CD8-positive, alpha-beta memory T cell (primary cell): ENCODE measurements at places on chromosomes 16 and 17. TPM values are rescaled to one million over a fixed set of nuclear protein-coding genes. Genes with fewer than 3 reads are reported as not detected.

DNA sequence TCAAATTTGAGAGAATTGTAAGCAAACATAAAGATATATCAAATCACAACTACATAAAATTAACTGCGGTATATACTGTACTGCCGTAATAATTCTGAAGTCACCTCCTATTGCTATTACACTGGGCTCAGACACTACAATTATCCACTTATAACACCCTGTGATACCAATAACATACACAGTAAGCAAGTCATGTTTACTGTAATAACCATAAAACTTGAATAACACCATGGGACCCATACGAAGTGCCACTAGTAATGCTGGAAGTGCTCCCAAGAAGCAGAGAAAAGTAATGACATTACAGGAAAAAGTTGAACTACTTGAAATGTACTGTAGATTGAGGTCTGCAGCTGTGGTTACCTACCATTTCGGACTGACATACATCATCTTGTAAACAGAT lies 24.0 kb downstream of the CMC2 start:
- DNase-seq = no peak

- DNase-seq = no peak
Measured at GRCh38 chr17:7307686-7308624, 527 bp downstream of the EIF5A start.

DNA sequence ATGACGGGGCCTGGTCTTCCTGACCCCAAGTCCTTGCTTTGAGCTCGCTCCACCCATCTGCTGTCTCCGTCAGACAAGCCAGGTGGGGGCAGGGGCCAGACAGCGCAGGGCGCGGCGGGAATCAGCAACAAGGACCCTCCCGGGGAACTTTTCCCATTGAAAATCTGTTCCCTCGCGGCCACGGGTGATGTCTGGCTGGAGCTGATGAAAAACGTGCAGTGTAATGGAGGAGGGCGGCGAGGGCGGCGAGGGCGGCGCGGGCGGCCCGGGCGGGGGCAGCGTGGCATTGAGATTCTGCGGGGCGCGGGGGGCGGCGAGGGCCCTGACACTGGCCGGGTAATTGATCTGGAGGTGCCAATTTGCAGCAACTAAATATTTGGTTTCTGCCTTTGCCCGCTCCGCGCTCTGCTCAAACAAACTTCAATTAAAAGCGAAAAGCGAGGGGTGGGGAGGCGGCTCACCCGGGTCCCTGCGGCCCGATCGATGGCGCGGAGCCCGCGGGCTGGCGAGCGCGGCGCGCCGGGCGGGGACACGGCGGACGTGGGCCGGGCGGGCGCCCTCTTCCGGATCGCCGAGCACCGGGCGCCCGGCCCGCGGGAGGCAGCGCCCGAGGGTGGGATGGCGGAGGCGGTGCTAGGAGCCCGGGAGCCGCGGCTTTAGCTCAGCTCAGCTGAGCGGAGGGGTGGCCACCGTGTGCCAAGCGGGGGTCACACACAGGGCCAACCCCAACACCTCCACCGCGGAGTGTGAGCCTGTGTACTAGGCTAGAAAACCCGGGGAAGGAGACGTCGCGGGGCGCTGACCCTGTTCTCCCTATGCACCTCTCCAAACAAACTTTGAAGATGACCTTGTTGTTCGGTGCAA lies 32.4 kb downstream of the DCAKD start:
- peak; percentile 21 for DNase-seq

DNA sequence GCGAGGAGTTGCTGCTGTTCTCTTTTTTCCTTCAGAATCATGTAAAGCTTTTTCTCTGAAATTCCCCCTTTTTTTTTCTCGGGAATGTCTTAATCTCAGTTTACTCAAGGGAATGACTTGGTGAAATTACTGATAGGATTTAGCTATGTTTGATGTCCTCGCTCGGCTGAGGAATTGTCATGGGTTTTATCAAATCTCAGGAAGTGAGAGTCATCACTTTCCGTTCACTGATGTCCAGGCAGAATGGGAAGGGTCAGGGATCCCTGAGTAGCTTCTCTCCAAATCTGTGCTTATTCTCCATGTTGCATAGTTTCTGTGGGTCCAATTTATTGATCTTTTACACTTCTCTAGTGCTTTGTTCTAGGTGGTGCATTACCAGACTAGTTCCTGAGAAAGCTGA lies 6.3 kb downstream of the IGSF6 start:
- no peak for DNase-seq

GRCh38 chr17:17164156-17164555 lies 42.0 kb downstream of the PLD6 start:
- DNase-seq = no peak

- DNase-seq = no peak
Measured at GRCh38 chr16:27258241-27258734, 10.3 kb downstream of the NSMCE1 start.

GRCh38 chr16:17343028-17343427 lies 127.7 kb downstream of the XYLT1 start:
- peak; percentile 75 for DNase-seq

DNA sequence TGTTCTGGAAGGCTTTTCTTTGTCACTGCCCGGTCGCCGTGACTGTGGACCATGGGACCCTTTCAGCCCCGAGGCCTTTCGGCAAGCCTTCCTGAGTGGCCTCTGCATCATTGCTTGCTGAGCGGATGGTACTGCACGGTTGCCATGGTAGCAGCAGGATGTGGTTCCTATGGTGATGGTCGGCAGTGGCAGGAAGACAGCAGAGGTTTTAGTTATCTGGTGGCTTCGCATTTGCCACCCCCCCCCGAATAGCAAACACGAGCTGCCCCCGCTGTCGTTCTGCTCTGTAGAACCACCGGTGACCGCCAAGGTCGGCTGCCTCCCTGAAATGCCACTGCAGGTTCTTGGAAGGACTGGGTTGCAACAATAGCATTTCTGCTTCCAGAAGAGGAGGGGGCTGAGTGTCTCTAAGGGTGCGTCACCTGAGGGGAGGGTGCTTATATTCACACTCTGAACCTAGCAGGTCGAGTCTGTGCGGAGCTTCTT lies 76.6 kb downstream of the CMIP start:
- peak; percentile 95 for DNase-seq

DNA sequence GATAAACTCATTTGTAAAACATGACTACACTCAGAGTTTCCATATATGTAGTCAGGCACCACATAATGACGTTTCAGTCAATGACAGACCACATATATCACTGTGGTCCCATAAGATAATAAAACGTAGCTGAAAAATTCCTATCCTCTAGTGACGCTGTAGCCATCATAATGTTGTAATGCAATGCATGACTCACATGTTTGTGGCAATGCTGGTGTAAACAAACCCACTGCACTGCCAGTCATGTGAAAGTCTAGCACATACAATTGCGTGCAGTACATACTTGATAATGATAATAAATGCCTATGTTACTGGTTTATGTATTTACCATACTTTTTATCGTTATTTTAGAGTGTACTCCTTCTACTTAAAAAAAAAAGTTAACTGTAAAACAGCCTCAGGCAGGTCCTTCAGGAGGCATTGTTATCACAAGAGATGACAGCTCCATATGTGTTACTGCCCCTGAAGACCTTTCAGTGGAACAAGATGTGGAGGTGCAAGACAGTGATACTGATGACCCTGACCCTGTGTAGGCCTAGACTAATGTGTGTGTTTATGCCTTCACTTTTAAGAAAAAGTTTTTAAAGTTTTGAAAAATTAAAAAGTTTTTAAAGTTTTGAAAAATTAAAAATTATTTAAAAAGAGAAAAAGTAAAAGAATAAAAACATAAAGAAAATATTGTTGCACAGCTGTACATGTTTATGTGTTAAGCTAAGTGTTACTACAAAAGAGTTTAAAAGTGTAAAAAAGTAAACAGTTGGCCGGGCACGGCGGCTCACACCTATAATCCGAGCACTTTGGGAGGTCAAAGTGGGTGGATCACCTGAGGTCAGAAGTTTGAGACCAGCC lies 9.0 kb downstream of the STAT5B start:
- DNase-seq = peak; percentile 38

- DNase-seq = no peak
Measured at GRCh38 chr17:64164596-64165285, 34.8 kb upstream of the ERN1 start.

DNA sequence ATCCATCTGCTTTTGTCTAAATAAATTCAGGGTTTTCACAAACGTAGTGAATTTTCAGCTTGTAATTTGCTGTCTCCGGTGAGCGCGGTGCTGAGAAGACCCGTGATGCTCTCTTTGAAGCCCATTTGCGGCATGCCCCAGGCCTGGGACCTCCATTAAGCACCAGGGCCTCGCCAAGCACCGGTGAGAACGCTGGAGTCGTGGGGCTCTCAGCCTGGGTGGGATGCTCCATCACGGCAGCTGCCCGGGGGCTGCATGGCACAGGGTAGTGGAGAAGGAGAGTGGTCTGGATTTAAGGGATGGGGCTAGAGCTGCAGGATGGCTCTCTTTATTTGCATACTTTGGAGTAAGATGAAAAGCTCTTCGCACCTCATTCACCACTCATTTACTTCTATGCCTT lies 248.7 kb downstream of the ABCC12 start:
- no peak for DNase-seq

DNA sequence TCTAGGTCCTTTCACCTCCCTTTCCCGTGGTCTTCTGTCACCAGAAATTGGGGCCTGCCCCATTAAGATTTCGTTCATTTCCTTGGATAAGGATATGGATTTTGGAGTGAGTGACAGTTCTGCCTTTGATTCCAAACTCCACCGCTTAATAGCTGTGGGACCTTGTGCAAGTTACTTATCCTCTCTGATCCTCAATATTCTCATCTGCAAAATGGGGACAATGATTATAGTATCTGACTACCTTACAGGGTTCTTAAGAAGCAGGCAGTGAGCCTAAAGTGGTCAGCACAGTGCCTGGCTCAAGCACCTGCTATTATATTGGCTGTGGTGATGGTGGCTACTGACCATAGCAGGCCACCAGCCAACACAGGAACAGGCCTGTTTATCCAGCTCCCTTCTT lies 15.6 kb downstream of the TBKBP1 start:
- no peak for DNase-seq

DNA sequence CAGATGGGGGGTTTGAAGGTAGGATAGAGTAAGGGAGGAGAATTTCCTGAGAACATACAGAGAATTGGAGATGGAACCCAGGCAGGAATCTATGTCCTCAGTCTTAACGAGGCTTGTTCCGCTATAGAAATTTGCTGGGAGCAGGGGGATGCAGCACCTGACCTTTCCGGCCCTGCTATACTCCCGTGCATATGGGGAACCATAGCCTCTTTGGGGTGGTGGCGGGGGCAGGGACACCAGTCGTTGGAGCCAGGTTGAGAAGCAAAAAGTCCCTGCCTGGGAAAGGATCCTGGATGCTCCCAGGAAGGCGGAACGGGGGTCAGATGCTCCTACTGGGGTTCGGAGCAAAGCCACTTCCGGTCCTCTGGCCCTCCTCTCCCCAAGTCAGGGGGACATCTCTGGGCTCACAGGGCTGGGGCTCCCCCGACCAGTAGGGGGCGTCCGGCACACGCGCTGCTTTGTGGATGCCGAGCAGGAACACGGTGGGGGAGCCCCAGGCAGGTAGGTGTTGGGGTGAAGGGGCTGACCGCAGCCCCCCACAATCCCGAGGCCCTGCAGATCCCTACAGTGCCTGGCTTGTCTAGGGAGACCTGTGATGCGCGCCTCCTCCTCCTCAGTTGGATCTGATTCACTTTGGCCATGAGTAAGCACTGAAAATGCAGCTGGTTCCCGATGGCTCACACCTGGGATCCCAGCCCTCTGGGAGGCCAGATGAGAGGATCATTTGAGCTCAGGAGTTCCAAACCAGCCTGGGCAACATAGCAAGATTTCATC lies 15.5 kb upstream of the TFAP4 start:
- peak; percentile 77 for DNase-seq

DNA sequence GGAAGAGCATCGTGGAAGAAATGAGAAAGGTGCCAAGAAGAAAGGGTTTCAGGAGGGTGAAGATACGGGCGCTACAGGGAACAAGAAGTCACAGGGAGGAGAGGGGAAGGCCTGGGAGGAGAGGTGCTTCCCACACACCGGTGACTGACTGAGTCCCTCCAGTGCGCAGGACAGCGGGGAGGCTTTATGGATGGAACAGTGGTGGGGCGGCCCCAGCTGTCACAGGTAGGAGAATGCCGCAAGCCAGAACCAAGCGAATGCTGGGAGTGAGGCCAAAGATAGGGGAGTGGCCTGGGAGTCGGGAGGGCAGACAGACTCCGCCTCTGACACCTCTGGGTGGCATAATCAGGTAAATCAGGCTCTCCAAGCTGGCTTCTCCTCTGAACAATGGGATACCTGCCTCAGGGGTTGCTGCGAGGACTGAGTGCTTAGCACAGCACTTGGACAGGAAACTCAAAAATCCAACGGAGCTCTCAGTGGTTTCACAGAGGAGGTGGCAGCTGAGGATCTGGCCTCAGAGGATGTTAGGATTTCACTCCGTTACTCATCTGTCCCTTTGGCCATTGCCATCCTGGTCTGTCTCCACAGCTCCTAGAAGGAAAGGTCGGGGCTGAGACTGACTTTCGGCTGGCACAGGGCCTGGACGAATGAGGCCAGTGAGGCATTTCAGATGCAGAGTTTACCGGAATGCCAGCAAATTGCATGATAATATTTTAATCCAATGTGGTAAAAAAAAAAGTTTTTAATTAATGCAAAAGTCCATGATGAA lies 717 bp upstream of the CNP start:
- peak; percentile 60 for DNase-seq

- no peak for DNase-seq
Measured at GRCh38 chr16:30186444-30186781, 3.0 kb downstream of the CORO1A start.

DNA sequence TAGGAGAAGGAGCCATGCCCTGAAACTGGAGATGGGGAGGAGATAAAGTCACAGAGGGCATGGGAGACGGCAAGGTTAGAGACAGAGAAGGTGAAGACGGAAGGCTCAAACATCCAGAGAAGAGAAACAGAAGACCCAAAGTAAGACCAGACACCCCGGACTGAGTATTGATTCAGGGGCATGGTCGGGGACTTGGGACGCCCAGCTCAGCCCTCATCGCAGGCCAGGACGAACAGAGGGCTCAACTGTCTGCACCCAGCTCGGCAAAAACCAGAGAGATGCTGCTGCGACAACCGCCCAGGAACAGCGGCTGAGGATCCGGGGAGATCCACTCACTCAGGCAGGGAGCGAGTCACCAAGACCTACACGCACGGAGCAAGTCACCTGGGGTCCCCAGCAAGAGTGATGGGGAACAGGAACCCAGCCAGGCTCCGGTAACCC lies 999 bp downstream of the XYLT1 start:
- no peak for DNase-seq

DNA sequence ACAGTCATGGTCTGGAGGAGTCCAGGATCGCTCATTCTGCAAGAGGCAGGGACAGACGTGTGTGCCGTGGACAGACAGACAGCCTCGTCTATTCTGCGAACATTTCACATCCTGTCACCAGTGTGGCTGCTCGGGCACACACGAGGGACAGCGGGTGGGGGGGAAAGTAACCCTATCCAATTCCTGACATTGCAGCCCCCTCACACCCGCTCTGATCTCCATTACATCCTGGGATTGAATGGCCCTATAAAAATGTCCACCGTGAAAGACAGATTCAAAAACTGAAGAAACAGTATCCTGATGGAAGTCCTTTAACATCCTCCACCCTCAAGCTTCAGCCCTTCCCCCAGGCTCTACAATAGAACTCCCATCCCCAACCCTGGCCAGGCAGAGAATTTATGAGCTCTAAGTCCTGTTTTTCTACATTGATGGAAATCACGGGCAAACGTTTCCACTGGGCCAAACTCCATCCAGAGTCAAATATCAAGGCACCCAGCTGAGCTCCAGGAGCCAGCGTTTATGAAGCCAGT lies 39.4 kb downstream of the HS3ST3A1 start:
- DNase-seq = no peak

CACNG4 gene
- not detected for total RNA-seq

KCNJ18 gene
- not detected for total RNA-seq

C16orf54 gene
- total RNA-seq = 32.3 TPM

MAP2K6 gene
- total RNA-seq = 2.5 TPM

RGS11 gene
- 0.09 TPM for total RNA-seq

NKD1 gene
- total RNA-seq = 1.5 TPM

PTGES3L gene
- total RNA-seq = 0.55 TPM

TBC1D3I gene
- total RNA-seq = 0.51 TPM
